CD4-positive, alpha-beta T cell treated with Interleukin-21 for 1 hour (primary cell): ENCODE measurements at places on chromosomes 11 and 22.

GRCh38 chr11:69865707-69866106 is 46.5 kb upstream of the FGF3 start:
- DNase-seq: no peak

- DNase-seq: no peak
These were observed 173.2 kb downstream of the LARGE1 start for GRCh38 chr22:33747029-33747428.

GRCh38 chr11:23767576-23767975 is 729.3 kb upstream of the LUZP2 start:
- DNase-seq: no peak

GRCh38 chr11:75188671-75189070 is 37.8 kb downstream of the SLCO2B1 start:
- DNase-seq: no peak

- no peak for DNase-seq
These were observed 14.6 kb upstream of the VWCE start for GRCh38 chr11:61309739-61310138.
